ENCODE measurements at places on chromosomes 1 and 21. TPM values are rescaled to one million over a fixed set of nuclear protein-coding genes. Genes with fewer than 3 reads are reported as not detected.

IRF6 gene
- 0.16 TPM for total RNA-seq

COL11A1 gene
- not detected for total RNA-seq

SLAMF9 gene
- not detected for total RNA-seq

NCF2 gene
- total RNA-seq = 10.3 TPM

CR1 gene
- total RNA-seq = 0.08 TPM

PLA2G2C gene
- total RNA-seq = not detected

NTMT2 gene
- total RNA-seq = not detected

AMY1B gene
- total RNA-seq = not detected

PGLYRP3 gene
- total RNA-seq = not detected

VSIG8 gene
- total RNA-seq = not detected

DYNLT5 gene
- not detected for total RNA-seq

COL9A2 gene
- 2.4 TPM for total RNA-seq

All from activated CD8-positive, alpha-beta T cell treated with anti-CD3 and anti-CD28 coated beads, Interleukin-2, amount 10 ng/mL, durations not matched to agents 7 days and 5 days (primary cell).